Stimulated activated CD4-positive, alpha-beta T cell treated with anti-CD3 and anti-CD28 coated beads, Interleukin-4, amount 100 ng/mL, for 4 hours (primary cell): ENCODE measurements at places on chromosomes 13 and 19.

DNA sequence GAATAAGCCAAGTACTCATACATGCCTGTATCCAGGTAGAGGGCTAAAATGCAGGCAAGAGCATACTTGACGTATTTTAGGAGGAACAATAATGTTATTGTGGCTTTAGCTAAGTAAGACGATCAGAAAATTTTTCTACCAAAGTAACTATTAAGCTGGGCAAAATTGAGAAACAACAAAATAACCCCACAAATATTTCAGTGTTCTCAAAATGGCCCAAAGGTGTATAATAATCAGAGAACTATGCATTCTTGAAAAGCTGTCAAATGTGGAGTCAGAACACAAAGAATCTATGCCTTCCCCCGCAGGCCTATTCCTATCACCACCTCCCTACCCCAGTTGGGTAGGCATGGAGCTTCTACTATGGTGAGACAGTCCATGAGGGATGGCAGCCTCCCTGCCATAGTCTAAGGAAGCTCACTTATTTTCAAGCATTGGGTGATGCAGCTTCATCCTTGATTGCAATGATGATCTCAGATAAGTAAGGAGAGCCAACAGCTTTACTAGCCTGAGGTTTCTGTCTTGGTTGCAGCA lies 1132.5 kb upstream of the SPRY2 start:
- no peak for DNase-seq

DNA sequence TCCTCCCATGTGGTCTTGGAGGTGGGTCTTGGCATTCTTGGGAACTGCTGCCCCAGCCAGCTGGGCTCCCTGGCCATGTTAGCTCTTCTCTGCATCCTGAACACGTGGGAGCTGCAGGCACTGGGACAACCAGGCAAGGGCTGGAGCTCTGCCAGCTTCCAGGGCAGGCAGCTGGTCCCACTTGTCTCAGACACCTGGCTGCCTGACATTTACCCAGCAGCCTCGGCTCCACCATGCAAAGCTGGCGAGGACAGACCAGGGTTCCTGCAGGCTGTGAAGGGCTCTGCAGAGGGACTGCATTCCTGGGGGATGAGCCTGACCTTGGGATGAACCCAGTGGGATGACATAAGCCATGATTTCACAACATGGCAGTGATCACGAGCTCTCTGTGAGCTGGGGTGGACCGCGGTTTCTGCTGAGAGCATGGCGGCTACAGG lies 99.0 kb upstream of the TSHZ3 start:
- DNase-seq, result no peak

- DNase-seq, result no peak
Measured at GRCh38 chr13:92197669-92198068, 799.2 kb downstream of the GPC5 start.

DNA sequence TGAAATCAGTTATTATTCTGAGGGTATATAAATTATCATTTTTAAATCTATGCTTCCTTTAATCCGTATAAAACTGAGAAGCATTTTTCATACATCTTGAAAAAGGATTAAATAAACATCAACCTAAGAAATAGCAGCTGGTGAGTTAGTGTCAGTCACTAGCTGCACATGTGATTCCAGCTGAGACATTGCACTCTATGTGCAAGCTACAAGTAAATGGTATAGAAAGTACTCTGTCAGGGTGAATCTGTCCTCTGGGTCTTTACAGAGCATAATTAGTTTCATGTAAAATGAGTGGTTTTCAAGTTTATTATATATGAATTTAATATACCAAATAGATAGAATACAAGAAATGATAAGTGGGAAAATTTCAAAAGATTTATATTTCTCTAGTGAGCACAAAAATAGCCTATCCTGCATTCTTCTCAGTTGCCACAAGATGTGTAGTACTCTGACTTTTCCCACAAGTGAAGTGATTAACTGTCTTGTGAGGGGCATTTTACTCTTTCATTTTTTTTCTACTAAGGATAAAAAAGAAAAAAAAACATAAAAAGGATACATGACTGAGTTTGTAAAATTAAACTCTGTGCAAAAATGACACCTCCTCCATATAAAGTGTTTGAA lies 1372.1 kb downstream of the PCDH9 start:
- DNase-seq, result no peak

GRCh38 chr19:17841810-17842662 lies 5.7 kb downstream of the JAK3 start:
- peak; percentile 59 for DNase-seq

- DNase-seq, result no peak
Measured at GRCh38 chr19:12720851-12721655, 2.7 kb downstream of the TNPO2 start.

- DNase-seq, result no peak
Measured at GRCh38 chr13:40399756-40400155, 266.7 kb downstream of the FOXO1 start.
